Stimulated activated CD8-positive, alpha-beta memory T cell treated with anti-CD3 and anti-CD28 coated beads, Interleukin-2, amount 100 ng/mL, for 1 hour (primary cell): ENCODE measurements at places on chromosomes 13 and 19.

DNA sequence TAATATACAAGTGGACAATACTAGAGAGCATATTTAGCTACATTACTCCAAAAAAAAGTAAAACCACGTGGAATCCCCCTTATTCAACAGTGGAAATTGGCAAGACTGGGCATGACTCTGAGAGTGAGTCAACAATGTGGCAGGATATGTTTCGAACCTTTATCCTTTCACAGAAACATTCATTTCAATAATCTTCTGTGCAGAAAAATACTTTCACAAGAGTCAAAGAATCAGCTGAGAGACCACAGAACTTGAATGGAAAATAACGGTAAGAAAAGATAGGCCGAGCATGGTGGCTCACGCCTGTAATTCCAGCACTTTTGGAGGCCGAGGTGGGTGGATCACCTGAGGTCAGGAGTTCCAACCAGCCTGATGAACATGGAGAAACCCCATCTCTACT is 25.1 kb upstream of the CD70 start:
- DNase-seq = no peak

DNA sequence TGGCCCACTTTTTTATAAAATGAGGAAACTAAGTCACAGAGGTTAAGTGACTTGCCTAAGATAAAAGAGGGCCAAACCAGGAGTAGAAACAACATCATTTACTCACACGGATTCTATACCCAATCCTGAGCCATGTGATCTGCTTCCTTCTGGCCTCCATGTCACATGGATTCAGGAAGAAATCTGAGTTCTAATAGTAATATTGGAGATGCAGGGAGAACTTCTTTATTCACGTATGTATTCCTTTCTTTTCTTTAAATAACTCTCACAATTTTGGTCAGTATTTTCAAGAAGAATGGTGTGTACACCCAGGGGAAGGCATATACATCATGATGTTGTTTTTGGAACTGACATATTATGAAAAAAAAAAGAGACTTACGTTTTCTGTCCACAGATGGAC is 1.8 kb downstream of the POSTN start:
- DNase-seq = no peak

- DNase-seq = no peak
These were observed 528 bp downstream of the ZNF8 start for GRCh38 chr19:58279042-58279924.

GRCh38 chr13:41276824-41277223 is 13.4 kb upstream of the MTRF1 start:
- DNase-seq = no peak

- no peak for DNase-seq
These were observed 49.4 kb upstream of the TNFSF11 start for GRCh38 chr13:42524487-42525034.

DNA sequence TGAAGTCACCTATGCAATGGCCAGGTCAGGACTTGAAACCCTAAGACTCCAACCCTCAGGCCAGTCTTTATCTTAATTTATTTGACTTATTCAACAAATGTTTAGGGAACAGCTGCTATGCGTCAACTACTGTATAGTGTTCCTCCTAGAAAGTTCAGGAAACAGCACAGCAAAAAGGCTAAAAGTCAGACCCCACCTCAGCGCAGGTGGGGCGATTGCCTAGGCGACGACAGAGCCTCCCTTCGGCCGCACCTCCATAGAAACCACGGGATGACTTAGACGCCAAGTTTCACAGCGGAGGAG is 502 bp downstream of the VRK3 start:
- no peak for DNase-seq

DNA sequence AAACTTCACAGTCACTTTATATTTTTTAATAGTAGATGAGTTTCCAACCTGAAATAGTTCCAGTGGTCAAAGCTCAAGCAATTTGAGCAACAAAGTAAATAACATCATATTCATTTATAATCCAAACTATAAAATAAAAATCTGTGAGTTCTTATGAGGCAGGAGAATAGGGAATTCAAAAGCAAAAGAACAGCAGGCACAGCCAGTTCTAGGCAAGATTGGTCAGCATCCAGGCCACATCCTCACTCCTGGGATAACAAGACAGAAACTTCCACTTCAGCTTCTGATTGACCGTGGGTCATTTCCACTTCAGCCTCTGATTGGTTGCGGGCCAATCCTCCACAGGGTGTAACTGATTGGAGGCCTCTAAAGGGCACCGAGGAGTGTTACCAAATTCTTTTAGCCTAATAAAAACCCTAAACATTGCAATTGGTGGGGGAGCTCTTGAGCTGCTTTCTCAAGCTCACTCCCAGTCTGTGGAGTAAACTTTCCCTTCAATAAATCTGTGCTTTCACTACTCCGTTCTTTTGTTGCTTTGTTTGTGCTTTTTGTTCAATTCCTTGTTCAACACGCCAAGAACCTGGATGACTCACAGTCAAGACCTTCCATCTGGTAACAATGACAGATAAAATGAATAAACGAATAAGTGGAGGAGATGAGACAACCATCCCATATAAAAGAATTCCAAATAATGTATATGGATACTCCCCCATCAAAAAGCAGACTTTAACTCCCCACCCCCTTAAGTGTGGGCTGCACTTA is 42.6 kb upstream of the AMER2 start:
- no peak for DNase-seq

DNA sequence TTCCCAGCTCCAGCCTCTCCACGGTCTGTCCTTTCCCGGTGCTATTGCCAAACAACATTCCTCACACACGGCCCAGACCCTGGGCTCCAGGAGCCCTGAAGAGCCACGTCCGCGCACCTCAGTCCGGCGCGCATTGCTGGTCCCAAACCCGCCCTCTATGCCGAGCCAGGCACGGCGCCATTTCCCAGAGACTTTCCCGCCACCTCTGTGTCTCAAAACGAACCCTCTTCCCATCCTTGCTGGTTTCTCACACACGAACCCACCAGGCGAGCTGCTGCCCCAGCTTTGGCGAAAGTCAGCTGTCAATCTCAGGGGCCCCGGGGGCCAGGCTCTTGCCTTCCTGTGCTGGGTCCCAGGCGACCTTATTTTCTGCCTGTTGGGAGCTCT is 28.0 kb upstream of the F7 start:
- DNase-seq = no peak

DNA sequence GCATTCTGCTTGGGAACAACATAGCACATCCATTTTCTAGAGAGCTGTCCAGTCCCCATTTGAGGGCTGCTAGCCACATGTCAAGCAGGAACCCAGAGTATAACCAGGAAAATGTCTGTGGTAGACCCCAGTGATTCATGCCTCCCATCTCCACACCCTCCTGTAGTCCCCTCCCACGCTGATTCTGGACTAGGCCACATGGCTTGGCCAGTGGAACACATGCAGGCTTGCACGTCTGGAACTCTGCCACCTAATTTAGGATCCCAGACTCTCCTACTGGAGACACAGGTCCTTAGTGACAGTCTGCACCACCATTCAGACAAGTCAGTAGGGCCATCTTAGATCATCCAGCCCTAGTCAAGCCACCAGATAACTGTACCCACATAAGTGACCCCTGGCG is 149.8 kb downstream of the ZIC5 start:
- DNase-seq = no peak

DNA sequence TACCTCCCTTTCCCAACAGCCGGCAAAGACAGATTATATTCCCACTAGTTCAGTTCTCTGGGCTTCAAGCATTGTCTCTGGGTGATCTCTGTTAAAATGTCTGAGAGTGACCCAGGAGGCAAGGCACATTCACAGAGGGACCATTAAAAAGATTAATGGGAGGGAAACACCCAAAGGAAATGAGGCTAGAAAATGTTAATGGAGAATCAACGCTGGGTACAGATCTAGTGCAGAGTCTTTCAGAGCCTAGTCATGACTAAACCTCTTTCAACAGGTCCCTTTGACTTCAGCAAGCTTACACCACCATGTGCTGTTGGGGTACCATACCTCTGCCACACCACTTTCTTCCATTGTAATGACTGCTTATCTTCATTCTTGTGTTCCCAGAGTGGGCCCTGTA is 358.6 kb downstream of the DCT start:
- no peak for DNase-seq

DNA sequence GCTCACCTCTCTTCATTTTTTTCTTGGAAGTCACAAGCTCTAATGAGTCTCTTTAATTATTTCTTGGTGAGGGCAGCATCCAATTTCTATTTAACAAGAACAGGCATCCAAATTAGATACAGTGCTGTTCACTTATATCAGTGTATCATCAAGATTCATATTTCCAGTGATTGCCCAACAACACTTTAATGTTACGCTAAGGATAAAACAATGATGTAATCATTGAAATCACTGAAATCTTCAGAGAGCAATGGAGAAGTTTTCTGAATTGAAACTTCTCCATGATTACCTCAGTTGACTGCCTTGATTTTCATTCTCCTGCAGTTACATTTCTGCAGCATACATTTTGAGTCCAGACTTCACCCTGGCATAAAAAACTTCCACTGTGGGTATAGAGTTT is 17.1 kb upstream of the LRCH1 start:
- no peak for DNase-seq

DNA sequence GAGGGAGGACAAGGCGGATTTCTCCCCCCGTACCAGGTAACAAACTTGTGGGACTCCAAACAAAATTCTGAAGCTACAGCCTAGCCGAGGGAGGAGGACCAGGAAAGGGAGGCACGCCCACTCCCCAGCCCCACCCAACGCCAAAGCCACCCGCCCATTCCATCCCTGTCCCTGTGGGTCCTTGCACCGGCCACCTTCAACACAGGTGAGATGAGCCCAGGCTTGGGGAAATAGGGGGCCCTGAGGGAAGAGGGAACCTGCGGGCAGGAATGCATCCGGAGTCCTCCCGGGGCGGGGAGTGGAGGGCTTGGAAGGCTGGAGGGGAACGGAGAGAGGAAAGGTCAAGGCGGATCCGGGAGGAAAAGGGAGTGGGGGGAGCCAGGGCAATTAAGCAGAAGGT is at the start of gene BEST2:
Gene BEST2, plus strand, starts transcription at position 157 of the 400 bp plus-strand sequence. CDS start 802 bp downstream, outside the sequence.
- no peak for DNase-seq

DNA sequence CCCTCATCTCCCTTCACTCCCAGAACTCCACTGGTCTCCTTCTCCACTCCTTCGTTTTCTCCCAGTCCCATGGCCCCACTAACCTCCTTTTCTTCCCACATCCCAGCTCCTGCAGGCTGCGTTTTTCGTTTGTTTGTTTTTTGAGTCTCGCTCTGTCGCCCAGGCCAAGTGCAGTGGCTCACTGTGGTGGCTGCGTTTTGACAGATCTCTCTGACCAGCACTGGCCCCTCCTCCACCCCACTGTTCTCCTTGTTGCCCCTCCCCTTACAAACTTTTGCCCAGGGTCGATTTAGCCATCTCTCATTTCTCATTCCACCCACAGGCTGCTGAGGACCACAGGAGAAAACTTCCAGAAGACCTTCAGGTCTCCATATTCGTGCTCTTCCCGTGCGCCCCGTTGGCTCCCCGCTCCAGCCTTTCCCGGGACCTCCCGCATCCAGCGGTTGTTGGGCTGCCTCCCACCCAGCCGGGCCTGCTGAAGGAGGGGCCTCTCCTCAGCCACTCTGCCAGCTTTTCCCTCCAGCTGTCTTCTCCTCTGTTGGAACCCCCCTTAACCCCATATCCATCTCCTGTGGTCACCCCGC is 40.6 kb upstream of the GJB6 start:
- DNase-seq = no peak

DNA sequence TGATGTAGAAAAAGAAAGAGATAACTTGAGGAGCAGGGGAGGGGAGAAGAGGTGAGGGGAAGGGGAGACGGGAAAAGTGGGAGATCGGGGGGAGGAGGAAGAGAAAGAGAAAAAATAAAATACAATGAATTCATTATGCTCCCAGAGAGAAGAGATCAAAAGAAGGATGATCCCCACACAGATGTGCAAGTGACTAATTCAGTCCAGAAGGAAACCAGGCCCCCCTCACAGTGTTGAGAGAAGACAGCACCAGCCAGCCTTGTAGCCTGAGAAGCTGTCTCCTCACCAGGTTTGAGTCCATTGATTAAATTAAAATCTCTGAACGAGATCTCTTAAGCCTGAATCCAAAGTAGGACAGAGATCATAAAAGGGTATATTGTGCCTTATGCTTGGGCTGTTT is 333.7 kb upstream of the NBEA start:
- DNase-seq = no peak

GRCh38 chr13:113430378-113431110 is 22.7 kb downstream of the ADPRHL1 start:
- no peak for DNase-seq

DNA sequence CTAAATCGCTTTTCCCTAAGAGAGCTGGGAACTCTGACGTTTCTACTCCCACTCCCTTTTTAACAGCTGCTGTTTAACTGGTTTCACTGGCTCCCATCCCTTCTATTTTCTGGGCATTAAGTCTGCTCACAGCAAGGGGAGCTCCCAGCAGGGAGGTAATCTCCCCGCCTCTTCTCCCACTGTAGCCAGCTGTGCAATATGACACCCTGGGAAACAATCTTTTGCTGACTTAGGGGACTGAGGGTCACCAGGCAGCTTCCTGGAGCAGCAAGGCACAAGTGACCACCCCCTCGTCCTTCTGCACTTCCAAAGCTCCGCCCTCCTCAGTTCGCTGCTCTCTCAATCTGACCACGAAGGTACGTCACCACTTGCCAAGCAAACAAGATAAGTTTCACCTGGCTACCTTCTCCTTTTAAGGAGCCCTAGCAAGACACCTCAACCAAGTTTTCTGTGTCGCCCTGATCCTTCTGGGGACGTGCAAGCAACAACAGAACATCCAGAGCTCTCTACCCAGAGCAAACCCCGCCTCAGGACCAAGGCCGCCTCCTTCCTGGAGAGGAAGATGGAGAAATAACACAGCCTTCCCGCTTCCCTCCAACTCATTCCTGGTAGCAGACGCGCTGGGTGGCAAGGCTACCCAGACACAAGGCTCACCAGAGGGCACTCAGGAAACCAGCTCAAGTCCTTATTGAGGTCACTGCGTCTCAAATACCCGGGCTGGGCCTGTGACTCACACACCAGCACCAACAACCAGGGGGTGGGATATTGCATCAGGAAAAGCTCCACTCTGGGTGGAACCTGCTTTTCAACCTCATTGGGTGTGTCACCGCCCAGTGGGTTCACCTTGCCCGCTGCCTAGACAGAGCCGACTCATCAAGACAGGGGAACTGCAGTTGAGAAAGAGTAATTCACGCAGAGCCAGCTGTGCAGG is 92.4 kb downstream of the STK24 start:
- DNase-seq = peak; percentile 26

GRCh38 chr19:789701-790060 is 7.6 kb upstream of the PTBP1 start:
- no peak for DNase-seq

DNA sequence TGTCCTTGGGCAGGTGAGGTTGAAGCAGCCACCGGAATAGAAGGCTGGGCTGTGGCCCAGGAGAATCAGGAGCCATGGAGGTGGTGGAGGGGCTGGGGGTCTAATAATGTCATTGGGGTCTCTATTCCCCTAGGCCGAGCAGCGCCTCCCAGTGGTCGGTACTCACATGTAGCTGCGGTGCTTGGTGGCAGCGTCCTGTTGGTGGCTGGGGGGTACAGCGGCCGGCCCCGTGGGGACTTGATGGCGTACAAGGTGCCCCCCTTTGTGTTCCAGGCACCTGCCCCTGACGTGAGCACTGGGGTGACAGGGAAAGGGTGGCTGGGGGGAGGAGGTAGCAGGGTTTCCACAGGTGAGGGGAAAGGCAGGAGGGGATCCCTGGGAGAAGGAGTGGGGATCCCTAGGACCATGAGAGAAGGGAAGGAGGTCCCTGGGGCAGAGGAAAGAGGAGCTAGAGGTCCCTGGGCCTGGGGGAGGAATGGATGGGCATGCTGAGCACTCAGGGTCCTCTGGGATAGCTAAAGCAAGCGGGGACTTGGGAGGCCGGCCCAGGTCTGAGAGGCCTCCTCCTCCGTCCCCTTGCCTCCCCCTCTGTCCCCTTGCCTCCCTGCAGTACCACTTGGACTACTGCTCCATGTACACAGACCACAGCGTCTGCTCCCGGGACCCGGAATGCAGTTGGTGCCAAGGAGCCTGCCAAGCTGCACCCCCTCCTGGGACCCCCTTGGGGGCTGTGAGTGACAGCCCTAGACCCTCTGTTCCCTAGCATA is 18.1 kb downstream of the MEGF8 start:
- no peak for DNase-seq
